Cardiac septum (tissue), 1 donor: ENCODE measurements at places on chromosomes 2 and 18. TPM values are rescaled to one million over a fixed set of nuclear protein-coding genes. Genes with fewer than 3 reads are reported as not detected.

LDLRAD4 gene
- total RNA-seq: 23.3 TPM

ATP8B1 gene
- total RNA-seq: 9.3 TPM

DCDC2C gene
- not detected for total RNA-seq

PLB1 gene
- total RNA-seq: 2.0 TPM

SP9 gene
- total RNA-seq: not detected

ANKRD30B gene
- total RNA-seq: not detected

CERKL gene
- 0.11 TPM for total RNA-seq

CNTNAP5 gene
- total RNA-seq: not detected

PRSS56 gene
- not detected for total RNA-seq

TLX2 gene
- total RNA-seq: not detected

SMC6 gene
- 13.9 TPM for total RNA-seq

NOSTRIN gene
- total RNA-seq: 8.9 TPM

- DNase-seq: no peak
These were observed 288.2 kb downstream of the IKZF2 start for GRCh38 chr2:212863185-212863588.

DNA sequence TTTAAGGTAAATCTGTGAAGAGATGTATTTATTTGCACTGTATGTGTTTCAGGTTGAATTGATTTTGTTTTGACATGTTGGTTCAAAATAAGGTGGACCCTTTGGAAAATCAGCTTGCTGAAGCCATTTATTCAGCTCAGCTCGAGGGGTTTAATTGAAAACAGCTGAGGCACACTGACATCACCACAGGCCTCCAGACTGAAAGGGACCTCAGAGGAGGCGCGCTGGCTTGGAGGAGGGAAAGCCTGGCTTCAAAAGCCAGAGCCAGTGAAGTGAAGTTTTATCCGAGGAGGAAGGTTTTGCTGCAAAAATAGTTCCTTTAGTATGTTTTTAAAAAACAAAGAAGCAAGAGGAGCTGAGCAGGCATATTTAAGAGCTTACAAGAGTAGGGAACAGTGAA lies 26.9 kb upstream of the DNMT3A start:
- no peak for DNase-seq

GRCh38 chr2:178700922-178701342 lies 106.3 kb downstream of the TTN start:
- no peak for DNase-seq

DNA sequence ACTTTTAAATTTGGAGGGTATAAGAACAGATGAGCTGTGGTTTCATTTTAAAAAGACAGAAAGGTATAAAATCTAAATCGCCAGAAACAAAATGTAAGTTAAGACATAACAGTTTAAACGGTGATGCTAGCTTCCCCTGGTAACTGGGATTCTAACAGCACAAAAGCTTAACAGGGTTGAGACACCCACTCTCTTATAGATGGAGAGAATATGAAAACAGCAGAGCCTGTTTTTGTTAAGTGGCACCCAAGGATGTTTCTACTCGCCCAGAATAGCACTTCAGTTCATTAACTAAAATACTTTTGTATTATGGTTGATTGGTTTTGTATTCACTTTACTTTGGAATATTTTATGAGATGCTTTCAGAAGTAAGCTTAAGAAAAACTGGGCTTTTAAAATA lies 151.9 kb upstream of the RND3 start:
- no peak for DNase-seq

DNA sequence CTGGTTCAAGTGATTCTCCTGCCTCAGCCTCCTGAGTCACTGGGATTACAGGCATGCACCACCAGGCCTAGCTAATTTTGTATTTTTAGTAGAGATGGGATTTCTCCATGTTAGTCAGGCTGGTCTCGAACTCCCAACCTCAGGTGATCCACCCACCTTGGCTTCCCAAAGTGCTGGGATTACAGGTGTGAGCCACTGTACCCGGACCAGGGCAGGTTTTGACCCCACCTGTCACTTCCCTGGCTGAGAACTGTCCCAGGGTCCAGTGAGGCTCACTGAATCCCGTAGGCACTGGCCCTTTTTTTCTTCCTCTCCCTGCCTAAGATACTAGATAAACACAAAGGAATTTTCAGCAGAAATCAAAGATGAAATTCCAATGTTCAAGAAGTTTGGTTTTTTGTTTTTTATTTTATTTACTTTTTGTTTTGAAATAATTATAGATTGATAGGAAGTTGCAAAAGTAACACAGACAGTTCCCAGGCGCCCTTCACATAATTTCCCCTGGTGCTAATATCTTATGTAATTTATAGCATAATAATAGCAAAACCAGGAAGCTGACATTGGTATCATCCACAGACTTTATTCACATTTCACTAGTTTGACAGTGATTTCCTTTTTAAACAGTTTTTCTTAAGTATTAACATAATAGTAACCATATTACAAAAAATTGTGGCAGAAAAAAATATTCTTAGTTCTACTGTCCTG lies 52.4 kb upstream of the B3GNT7 start:
- no peak for DNase-seq

GRCh38 chr18:44744161-44745121 lies 63.8 kb downstream of the SETBP1 start:
- no peak for DNase-seq

DNA sequence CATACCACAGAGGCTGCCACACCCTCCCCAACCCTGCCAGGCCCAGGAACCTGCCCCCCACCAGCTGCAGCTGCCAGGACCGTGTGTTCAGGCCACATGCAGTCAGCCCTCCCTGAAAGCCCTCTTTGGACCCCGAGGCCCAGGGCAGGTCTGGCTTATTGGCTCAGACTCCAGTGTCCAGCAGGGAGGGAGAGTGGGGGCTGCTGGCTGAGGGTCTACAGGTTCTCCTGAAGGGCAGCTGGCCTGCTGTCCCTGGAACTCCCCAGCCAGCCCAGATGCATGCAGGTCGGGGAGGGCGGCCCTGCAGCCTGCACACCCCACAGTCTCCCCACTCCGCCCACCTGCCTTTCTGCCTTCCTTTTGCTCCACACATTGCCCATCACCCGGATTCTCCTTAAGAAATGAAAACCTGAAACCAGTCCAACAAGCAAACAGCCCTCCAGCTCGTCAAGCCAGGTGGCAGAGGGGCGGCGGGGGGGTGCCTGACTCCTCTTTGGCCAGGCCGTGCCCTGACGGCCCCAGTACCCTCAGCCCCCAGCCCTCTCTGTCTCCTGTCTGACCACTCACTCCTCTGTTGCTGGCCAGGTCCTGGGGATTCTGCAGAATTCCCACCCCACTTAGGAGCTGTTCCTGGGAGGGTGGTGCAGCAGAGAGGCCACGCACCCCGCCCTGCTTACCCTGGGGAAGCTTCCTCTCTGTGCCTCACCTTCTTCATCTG lies 18.0 kb downstream of the GPR35 start:
- DNase-seq: no peak

DNA sequence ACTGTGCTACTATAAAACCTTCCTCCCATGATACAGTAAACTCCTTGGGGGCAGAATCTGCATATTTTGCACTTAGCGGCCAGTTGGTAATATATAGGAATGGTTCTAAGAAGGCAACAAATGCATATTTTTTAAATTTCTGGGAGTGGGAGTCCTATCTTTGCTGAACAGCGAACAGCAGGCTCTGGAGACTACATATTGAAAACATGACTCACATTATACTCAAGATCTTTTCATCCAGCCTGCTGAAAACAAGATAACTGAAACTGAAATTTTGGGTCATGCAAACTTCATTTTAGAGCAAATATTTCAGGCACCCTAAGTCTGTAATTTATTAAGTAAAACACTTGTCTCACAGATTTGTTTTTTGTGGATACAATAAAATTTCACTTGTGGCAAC lies 122.2 kb downstream of the SATB2 start:
- DNase-seq: no peak

GRCh38 chr2:169765523-169765922 lies 31.9 kb downstream of the KLHL23 start:
- DNase-seq: no peak

- DNase-seq: no peak
These were observed 62.0 kb downstream of the ANKRD44 start for GRCh38 chr2:197248623-197249022.

DNA sequence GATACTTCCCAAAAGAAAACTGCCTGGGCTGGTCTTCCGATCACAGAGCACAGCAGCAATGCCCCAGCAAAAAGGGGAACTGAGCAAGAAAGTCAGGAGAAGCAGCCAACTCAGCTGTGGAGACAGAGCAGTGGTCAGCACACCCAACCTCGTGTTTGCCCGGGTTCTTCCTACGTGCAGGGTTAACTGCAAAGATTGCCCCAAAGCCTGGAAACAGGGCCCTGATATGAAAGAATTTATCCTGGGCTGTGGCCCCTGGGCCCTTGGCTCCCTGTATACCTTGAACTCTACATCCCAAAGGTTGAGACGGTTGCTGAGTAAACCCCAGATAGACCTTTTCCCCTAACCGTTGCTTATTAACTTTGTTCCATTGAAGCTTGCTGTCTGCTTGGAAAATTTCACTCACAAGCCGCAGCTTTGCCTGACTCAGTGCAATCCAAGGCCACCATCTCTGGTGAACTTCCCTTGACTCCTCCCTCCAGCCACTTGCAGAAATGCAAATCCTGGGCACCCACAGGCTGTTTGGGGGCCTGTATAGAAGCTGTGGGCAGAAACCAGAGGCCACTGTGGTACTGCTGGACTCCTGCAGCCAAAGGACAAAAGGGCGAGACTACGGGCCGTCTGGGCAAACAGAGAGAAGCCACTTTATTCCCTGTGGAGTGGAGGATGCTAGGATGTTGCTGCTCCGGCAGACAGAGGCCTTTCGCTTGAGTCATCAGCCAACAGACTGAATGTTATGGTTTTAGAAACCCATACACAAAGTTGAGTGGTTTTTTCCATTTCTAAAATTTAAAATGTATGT lies 18.2 kb downstream of the NRP2 start:
- no peak for DNase-seq

- DNase-seq: no peak
These were observed 393.6 kb upstream of the NRP2 start for GRCh38 chr2:205288686-205289085.

GRCh38 chr2:109560265-109560664 lies 53.5 kb downstream of the SEPTIN10 start:
- no peak for DNase-seq

- no peak for DNase-seq
These were observed 198.6 kb downstream of the TFCP2L1 start for GRCh38 chr2:121086450-121086849.

- DNase-seq: no peak
These were observed 20.0 kb downstream of the WDFY1 start for GRCh38 chr2:223925106-223925505.

- DNase-seq: no peak
These were observed 405 bp downstream of the PPP3R1 start for GRCh38 chr2:68251855-68252399.

GRCh38 chr2:133674066-133674432 lies 105.8 kb upstream of the NCKAP5 start:
- DNase-seq: no peak

- no peak for DNase-seq
These were observed 34.0 kb upstream of the CHMP1B start for GRCh38 chr18:11817229-11817628.

DNA sequence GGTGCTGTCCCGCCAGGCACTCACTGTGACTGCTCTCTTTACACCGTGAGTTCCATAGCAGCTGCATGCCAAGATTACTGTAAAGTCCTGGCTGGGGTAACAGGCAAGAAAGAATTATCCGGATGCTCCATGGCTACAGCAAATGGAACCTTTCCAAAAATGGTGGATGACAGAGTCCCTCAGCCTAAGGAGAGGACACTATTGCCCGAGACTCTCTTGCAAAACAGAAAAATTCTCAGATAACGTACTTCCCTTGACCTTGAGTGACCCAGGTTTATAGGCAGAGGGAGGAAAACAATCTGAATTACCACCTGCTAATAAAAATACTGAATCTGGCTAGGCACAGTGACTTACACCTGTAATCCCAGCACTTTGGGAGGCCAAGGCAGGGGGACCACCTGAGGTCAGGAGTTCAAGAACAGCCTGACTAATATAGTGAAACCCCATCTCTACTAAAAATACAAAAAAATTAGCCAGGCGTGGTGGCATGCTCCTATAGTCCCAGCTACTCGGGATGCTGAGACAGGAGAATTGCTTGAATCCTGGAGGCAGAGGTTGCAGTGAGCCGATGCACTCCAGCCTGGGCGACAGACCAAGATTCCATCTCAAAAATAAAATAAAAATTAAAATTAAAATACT lies 4.5 kb downstream of the CYS1 start:
- DNase-seq: no peak

- DNase-seq: no peak
These were observed 58.7 kb upstream of the PEX13 start for GRCh38 chr2:60958800-60959199.

DNA sequence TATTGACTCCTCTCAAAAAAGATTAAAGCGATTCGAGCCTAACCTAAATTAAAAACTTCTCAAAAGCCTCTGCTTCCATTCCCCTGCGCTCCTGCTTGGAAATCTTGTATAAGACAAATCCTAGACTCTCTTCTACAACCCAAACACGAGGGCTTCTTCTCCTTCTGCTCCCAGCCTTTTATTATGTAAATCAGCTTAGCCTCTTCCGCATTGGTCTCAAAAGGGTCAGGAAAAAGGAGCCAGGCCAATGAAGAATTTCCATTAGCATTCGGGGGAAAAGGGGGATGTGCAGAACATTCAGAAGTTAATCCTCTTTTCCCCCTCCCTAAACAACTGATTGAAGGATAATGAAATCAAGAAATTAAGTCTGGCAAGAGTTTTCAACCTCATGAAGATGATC lies 107.9 kb downstream of the FAM124B start:
- DNase-seq: no peak

DNA sequence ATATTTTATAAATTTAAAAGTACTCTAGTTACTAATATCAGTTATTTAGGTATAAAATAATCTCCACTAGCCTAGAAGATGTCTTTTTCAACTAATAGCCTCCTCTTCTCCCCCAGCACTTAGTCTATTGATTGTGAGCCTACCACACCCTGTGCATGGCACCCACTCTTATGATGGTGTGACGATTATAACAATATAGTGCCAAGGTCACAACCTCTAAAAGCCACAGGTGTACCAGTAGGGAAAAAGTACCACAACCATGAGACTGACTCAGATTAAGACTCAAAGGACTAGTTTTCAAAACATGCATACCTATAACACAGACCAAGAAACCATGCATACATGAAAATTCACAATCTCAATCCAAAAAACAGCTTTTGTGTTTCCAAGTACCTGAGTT lies 27.6 kb downstream of the THADA start:
- DNase-seq: no peak

DNA sequence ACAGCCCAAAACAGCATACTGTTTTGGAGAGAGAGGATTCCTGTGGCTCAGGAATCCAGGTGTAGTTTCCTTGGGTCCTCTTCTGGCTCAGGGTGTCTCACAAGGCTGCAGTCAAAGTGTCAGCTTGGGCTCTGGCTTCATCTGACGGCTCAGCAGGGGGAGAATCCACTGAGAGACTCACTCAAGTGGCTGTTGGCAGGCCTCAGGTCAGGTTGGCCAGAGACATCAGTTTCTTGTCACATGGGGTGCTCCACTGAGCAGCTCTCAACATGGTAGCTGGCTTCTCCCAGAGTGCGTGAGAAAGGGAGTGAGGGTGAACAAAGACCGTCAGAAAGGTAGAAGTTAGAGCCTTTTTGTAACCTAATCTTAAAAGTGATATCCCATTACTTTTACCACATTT lies 168.4 kb downstream of the SOCS6 start:
- no peak for DNase-seq

- DNase-seq: no peak
These were observed 75.2 kb downstream of the PLA2R1 start for GRCh38 chr2:159987181-159987580.
